ENCODE measurements at places on chromosomes 1 and 21.
A peak's percentile ranks its signal among the peaks of the same experiment; 100 is the strongest.

- DNase-seq: no peak
These were observed 28.8 kb downstream of the TSPAN2 start for GRCh38 chr1:115060501-115060900.

DNA sequence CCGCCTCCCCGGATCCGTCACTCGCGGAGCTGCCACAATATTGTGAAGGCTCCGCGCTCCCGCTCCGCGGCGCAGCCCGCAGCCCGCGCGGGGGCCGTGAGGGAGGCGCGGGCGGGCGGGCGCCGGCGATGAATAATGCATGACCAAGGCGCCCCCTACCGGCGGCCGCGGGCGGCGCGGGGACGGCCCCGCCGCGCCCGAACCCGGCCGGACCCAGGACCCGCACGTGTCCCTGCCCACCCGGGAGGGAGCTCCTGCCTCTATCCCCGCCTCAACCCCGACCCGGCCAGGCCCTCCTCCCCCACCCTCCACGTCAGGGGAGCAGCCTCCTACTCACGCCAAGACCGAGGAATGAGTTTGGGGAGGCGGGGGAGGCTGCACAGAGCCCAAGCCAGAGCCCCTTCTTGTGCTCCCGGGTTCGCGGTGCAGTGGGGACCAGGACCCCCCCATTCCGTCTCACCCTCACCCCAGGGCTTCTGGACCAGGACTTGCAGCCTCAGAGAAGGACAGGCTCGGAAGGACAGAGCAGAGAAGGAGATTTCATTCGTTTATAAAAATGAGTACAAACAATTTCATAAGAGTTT lies 70.8 kb upstream of the CASZ1 start:
- peak; percentile 51 for DNase-seq

GRCh38 chr1:166785987-166786386 lies 53.3 kb upstream of the POGK start:
- DNase-seq: no peak

DNA sequence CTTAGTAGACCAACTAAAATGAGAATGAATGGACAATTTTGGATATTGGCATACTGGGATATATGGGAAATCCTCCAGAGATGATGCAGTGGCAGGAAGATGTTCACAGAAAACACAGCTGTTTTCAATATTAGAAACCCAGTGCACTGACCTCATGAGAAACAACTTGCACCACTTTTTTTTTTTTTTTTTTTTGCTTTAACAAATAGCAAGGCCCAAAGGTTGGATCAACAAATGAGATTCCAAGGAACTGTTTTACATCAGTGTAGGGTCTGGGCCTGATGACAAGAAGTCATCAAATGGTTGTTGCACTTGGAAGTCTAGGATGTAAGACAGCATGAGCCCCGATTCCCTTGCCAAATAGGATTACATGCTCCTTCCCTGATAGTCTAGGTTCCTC lies 110.7 kb downstream of the SLC25A24 start:
- DNase-seq: no peak

GRCh38 chr1:109259674-109260557 lies 10.6 kb downstream of the CELSR2 start:
- no peak for DNase-seq

GRCh38 chr1:156667610-156667967 lies 9.6 kb downstream of the NES start:
- DNase-seq: no peak

DNA sequence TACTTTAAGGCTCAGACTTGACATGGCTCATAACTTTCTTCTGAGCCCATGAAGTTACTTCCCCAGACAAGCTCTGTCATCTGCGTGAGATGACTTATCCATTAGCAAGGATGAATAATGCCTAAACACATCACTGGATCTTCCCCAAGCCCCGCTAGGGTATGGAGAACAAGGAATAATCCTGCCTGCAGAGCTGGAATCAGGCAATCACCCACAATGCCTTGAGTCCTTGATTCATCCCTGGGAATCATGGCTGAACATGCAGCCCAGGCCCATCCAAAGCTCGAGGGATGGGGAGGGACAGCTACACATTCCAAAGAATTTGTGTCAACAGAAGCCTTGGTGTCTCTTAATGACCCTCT lies 131.7 kb downstream of the PSMG1 start:
- DNase-seq: no peak

- no peak for DNase-seq
These were observed 25.4 kb upstream of the WDR26 start for GRCh38 chr1:224459966-224460365.

DNA sequence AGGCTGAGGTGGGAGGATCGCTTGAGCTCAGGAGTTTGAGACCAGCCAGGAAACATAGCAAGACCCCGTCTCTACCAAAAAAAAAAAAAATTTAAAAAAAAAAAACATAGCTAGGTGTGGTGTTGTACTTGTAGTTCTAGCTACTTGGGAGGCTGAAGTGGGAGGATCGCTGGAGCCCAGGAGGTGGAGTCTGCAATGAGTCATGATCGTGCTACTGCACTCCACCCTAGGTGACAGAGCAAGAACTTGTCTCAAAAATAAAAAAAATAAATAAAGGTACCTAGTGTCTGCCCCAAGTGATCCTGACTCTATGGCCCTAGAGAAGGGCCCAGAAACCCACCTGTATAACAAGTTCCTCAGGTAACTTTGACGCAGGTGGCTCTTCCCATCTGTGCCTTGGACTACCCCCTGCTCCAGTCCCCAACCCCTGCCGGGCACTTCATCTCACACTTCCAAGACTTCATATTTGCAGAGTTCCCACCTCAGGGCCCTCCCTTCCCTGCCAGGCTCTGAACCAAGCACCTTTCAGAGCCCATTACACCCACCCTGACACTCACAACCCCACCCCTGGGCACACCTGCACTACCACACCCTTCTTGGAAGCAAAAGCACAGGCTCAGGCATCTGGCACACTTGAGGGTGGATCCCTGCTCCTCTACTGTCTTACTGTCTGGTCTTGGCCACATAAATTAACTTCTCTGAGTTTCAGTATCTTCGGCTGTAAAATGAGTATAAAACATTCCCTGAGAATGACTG lies 80.2 kb upstream of the KLHDC7A start:
- DNase-seq: no peak

- no peak for DNase-seq
These were observed 42.4 kb upstream of the ESRRG start for GRCh38 chr1:216765346-216766300.

DNA sequence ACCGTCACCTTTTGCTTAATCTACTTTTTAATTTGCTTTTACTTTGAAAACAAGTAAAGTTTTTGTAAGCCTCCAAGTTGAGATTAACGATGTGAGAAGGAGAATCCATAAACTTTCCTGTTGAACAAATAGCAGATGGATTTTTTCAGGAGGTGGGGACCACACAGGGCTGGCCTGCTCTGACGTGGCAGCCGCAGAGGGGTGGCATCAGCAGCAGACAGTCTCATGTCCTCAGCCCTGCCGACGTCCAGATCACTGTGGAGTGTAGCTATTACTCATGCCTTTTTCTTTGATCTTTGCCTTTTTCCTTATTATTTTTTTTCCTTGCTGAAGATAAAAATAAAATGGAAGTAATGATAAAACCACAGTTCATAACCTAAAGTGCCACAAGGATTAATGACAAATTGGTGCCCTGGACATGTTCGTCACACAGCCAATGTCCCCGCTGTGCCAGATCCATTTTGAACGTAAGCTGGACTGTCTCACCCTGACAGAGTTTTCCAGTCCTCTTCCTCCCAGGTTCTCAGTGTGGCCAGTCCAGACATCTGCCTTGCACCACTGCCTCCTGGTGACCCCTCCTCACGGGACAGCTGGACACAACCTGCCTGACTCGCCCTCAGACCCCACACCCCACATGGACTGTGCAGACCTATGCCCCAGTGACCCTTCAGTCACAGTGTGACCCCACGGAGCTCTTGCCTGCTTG lies 15.4 kb upstream of the ZBTB21 start:
- DNase-seq: no peak

GRCh38 chr1:96845464-96845863 lies 123.9 kb downstream of the PTBP2 start:
- DNase-seq: no peak

GRCh38 chr1:55718758-55719671 lies 503.9 kb upstream of the USP24 start:
- no peak for DNase-seq

- no peak for DNase-seq
These were observed 156.1 kb downstream of the NR5A2 start for GRCh38 chr1:200183637-200184036.

DNA sequence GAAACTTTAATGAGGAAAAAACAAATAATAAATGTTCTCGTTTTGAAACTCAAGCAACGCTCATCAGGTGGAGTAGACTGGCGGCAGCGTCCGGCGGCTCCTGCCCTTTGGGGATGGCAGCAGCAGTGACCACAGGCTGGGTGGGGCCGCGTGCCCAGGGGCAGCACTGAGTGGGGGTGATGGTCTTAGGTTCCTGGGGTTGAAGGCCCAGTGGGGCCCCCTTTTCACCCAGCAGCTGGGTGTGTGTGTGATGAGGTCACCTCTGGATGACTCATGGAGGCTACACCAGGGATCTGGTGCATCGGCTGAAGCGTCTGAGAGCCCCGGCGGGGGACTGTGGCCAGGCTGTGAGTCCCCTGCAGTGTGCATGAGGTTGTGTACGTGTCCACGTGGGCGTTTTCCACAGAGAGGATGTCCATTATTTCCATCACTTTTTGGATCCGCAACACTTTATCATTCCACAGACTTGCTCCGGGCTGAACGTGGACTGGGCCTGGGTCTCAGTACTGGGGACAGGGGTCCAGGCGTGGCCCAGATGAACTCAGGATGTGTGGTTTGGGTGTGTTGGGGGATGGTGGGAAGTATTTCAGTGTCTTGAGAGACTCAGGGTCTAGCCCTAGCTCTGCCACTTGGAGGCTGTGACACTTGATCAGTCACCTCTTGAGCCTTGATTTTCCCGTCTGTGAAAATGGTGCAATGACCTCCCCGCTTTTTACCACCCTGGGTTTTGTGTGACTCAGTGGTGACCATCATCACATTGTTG lies 25.6 kb downstream of the LDLRAP1 start:
- DNase-seq: peak; percentile 59

DNA sequence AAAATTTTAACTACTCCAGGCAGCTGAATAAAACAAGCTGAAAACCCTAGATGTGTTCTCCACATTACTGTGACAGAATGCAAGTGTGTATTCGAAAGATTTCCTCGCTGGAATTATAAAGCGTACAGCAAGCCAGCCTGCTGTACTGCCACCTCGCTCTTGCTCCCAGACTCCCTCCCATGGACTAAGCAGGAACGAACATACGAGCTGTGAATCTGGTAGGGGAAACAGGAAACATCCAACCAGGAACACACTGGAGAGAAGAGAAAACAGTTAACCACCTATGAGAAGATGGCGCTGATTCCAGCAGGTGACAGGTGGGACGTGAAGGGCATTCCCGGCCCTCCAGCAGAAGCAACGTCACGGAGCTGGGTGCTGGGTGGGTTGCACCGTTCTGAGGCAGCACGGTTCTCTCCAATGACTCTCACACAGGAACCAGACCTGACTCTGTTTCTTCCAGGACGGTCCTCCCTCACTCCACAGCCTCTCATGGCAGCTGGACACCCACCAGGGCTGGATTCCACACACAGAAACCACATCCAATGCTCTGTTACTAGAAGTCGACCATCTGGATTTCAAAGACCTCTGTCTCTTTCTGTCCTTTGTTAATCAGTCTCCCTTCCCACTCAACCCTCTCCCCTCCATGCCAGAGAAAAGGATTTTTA lies 219.2 kb downstream of the RERE start:
- DNase-seq: peak; percentile 70

GRCh38 chr1:8537991-8538390 lies 220.1 kb downstream of the SLC45A1 start:
- DNase-seq: no peak

DNA sequence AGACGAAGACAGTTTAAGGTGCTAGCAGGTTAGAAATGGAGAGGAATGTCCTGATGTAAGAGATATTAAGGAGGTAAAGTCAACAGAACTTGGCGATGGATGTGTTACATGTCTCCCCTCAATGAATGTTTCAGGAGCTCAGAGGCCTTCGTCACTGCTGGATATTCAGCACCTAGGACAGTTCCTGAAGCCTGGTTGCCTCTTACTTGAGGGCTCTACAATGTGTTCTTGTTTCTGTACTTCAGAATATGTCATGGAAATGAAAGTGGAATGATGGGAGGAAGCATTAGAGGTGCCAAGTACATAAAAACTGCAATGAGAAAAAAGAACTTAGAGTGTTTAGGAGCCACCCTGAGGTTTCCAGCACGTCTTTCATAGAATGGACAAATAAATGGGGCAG lies 17.7 kb downstream of the TNR start:
- DNase-seq: no peak

GRCh38 chr1:31705080-31705866 lies 1.5 kb upstream of the COL16A1 start:
- DNase-seq: no peak

DNA sequence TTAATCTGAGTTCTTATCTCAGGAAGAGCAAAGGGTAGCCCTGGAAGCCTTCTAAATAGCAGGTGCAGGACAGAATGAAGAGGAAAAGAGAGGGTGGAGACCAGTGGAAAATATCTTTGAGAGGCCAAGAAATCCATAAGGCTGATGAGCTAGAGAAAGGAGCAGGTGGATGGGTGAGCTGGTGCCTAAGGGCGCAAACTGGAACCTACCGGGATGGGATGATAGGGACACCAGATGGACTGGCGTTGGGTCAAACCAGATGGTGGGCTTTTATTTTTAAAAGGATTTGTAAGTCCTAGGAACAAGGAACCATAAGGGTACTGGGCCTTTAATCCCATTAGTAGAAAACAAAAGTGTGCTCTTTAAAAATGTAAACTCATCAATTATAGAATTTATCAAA lies 59.7 kb downstream of the RGL1 start:
- no peak for DNase-seq

- no peak for DNase-seq
These were observed 80.3 kb downstream of the TMEM200B start for GRCh38 chr1:29043274-29043965.

GRCh38 chr1:182340233-182341058 lies 51.1 kb downstream of the GLUL start:
- no peak for DNase-seq

DNA sequence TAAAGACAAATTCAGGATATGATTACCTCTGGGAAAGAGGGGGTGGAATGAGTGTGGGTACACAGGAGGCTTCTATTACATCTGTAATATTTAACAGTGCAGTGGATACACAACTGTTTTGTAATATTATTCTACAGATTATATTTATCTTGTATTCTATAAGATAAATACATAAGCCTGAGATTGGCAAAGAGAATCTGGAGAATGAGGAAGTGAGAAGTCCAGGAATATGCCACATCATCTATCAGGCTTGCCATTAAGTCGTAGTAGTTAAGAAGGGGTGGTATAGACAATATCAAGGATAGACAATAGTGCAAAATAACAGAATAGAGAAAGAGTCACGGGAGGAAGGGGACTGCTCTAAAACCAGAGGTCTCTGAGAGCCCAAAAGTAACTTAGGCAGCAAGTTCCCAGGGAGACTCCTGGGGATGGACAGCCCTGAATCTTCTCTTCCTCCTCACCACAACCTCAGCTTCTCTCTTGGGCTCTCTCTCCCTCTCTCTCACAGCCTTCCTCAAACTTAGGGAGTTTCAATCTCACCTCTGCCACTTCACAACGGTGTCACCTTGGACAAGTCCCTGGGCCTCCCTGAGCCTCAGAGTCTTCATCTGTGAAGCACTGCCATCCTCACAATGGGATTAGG lies 14.0 kb upstream of the PTAFR start:
- DNase-seq: no peak

Data from NCI-H2171 treated with DMSO at 0.1 percent for 48 hours (cell line).